Inflammatory macrophage (primary cell): ENCODE measurements at places on chromosomes 11 and 22.

DNA sequence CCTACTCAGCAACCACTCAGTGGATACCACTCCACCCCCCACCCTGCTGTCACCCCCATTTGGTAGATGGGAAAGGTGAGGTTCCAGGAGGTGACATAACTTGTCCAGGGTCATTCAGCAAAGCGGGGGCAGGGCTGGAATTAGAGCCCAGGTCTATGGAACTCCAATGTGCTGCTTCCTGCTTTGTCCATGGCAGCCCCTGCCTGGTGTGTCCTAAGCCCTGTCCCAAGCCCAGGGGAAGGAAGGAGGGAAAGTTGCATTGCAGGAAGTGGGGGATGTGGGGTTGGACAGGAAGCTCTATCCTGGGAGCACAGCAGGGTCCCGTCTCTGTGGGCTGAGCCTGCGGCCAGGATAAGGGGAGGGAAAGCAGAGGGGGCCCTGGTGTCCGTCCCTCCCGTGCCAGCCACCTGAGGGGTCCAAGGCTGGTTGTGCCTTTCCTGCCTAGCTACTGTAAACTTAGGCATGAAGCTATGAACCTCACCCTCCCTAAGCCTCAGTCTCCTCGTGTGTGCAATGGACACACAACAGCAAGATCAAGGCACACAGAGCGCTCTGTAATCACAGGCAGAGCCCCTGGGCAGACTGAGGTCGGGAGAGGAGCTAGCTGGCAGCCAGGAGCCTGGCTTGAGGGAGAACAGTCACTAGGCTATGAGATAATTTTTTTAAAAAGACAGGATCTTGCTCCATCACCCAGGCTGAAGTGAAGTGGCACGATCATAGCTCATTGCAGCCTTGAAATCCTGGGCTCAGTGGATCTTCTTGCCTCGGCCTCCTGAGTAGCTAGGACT lies 12.9 kb downstream of the GAL3ST1 start:
- DNase-seq, result no peak

DNA sequence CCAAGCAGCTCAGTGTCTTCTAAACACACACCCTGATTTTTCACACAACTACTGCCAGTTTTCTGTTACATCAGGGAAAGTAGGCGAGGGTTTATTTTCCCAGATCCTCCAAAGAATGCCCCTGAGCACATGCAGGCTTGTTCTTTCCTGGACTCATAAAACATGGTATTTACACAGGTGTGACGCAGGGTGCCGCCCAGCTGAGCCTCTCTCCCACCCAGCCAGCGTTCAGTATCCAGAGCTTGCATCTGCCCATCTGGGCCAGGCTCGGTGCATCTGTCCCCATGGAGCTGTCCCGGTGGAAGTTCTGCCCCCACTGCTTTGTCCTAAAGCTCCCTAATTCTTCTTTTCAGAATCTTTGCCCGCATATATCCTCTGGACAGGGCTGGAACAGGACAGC lies 44.8 kb upstream of the ISX start:
- no peak for DNase-seq

DNA sequence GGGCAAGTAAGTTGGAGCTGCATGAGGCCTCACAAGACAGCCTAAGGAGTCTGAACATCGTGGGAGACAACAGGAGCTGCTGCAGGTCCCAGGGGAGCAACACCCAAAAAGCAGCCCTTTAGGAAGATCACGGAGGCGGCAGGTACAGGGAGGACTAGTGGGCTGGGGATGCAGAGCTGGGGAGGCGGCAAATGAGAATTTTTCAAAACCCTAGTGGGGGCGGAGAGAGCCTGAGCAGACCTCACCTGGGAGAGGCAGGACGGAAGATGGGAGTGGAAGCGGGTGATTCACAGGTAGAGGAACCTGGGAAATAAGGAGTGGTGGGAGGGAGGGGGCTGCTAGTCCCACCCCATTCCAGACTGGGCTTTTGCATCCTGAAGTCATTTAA lies 42.1 kb downstream of the DKK3 start:
- no peak for DNase-seq

- DNase-seq, result no peak
These were observed 91.6 kb downstream of the STIM1 start for GRCh38 chr11:3947061-3947460.

- DNase-seq, result no peak
These were observed 2.0 kb downstream of the LRRC32 start for GRCh38 chr11:76668362-76669155.

DNA sequence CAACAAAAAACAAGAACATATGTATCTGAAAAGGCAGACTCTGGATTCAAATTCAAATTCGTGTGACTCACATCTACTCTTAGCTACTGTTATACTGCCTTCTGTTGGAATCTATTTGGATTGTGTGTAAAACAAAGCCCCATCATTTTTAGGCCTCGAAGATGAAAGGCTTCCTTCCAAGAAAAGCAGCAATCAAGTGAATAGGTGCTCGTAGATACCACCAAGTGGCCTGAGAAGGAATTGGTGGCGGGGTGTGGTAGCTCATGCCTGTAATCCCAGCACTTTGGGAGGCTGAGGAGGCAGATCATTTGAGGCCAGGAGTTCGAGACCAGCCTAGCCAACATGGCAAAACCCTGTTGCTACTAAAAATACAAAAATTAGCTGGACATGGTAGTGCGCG lies 4.2 kb downstream of the GRAMD1B start:
- DNase-seq, result peak; percentile 19

DNA sequence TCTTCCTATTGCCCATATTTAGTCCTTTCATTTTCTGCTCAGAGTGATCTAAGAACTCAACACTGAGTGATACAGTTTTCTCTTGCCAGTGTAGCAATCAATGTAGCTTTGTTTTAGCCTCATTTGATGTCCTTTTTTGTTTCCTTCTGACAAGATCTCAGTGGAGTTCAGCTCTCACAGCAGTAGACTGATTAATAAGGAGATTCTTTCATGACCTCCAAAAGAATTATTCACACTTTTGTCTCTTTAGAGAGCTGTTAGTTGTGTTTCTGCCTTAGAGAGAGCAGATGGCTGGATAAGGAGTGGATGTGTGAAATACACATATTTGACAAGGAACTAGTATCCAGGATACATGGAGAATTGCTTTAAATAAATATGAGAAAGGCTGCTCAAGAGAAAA lies 6.6 kb upstream of the TMEM225 start:
- no peak for DNase-seq

DNA sequence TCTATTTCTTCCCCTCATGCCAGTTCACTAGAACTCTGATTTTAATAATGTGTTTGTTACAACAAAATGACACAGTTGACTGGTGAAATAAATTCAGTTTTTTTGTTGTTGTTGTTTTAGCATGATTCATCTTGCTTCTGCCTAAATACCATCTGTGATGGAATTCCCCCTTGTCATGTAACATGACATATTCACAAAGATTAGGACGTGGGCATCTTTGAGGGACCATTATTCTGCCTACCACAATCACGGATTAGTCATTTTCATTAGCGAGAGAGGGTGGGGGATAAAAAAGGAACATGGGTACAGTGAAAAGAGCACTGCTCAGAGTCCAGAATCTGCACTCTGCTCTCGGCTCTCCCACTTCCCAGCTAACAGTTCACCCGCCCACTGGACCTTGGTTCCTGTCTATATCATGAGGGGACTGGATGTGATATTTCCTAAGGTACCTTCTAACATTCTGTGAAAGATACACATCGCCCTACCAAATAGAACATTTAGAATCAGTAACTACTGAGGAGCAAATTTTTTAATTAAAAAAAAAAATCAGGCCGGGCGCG lies 11.3 kb downstream of the HTATIP2 start:
- DNase-seq, result peak; percentile 59

GRCh38 chr22:43892183-43892894 lies 526 bp upstream of the PNPLA5 start:
- DNase-seq, result no peak

DNA sequence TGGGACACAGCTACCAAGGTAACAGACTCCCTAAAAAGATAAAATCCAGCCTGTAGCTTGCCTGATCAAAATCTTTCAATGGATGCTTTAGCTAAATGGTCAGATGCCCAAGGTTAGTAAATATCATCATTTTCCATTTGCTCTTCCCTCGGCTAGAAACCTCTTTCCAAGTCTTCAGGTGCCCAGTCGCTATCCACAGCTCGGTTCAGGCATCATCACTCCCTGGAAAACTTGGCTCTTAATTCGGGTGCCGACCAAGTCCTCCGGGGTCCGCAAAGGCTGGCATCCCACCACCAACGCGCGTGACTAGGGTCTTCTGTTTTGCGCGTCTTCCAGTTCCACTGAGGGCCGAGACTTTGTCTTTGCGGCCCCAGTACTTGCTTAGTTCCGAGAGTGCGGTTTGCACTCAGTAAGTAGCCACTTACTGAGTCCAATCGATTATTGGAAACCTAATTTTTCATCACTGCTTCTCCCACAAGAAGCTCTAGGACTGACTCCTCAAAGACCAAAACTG lies 44.3 kb downstream of the OR4D9 start:
- no peak for DNase-seq

DNA sequence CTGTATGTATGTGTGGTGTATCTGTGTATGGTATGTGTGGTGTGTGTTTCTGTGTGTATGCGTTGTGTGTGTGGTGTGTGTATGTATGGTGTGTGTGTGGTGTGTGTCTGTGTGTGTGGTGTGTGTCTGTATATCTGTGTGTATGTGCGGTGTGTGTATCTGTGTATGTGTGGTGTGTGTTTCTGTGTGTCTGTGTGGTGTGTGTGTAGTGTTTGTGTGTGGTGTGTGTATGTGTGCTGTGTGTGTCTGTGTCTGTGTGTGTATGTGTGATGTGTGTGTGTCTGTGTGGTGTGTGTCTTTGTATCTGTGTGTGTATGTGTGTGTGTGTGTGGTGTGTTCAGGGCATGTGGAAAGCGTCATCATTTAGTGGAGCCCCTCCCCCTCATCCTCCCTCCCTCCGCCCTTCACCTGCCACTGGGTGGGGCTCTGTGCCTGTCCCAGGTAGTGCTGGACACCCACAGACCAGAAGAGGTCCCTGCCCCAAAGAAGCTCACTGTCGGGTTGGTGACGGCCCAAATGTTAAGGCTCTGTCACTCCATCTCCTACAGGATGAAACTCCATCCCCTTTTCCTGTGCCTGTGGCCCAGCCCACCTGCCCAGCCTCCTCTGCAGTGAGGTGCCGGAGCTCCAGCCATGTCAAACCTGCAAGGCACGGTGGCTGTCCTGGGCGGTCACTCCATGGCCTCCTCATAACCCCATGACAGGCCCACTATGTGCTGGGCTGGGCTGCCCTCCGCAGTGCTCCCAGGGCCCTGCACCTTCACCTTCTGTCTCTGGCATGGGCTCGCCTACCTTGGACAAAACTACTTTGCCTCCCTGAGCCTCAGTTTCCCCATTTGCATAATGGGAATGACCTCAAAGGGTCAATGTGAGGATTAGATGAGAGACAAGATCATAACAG lies 23.4 kb upstream of the SHISAL1 start:
- DNase-seq, result no peak

DNA sequence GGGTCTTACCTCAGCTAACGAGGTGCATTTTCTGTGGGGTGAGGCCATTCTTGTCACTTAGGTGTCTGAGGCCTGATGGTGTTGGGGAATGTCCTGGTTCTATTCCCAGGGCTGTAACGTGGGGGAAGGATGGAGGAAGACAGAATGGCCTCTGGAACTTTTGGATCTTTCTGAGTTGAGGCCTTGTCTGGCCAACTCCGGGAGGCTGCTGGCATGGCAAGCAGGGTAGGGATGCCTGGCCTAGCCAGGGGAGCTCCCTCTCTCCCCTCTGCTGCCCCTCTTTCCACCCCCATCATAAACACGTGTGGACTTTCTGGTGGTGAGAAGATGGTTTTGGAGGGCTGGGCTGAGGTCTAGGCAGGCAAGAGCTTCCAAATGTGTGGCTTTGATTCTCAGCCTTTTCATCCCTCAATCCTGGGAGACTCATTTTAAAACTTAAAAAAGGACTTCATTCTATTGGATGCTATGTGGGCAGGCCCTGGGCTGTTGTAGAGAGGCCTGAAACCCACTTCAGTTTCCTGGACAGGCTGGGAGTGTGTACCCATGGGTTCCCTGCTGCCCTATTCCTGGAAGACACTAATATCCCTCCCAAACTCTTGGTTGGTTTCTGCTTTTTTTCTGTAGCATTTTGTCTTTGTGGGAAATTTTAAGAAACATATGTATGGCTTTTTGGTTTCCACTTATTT lies 30.9 kb downstream of the ZBTB16 start:
- DNase-seq, result no peak

- no peak for DNase-seq
These were observed 7.4 kb downstream of the ZDHHC5 start for GRCh38 chr11:57675176-57675941.

DNA sequence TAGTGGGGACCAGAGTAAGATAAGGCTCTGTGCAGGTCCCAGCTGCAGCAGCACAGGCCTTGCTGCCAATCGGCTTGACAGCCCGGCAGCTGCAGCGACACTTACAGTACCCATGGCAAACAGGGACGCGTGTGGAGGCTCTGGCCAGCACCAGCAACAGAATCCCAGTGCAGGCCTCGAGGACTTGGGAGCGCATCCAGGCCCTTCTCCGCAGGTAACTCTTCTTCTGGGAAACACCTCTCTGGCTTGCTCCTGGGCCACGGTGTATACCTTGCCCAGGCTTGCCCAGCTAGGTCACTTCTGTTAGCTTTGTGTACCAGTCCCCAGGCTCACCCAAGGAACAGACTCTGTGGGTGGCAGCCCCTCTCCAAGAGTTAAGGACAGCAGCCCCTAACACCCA lies 126.7 kb downstream of the CTTN start:
- DNase-seq, result no peak

DNA sequence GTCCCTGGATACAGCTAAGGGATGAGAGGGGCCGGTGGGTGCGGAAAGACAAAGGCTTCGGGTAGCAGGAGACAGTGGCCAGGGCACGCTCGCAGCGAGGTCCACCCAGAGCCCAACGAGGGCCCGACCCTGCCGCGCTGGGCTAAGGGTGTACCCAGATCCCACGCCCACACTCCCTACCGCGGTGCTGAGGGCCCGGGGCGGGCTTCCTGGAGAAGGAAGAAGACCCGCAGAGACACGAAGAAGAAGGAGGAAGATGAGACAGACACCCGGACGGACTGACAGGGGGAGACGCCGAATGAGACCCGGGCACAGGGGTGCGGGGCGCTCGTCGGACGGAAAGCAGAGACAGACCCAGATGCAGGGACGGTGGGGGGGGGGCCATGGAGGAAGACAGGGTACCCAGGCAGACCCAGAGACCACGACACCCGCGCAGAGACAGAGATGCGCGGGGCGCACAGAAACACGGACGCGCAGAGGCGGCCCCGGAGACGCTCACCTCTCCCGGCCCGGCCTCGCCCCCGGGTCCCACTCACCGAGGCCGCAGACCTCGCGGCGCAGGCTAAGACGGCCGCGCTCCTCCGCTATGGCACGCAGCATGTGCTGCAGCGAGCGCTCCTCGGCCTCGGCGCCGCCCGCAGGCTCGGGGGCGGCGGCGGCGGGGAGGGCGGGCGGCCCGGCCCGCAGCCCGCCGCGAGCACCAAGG lies 437 bp downstream of the KIAA0930 start:
- DNase-seq, result peak; percentile 85

DNA sequence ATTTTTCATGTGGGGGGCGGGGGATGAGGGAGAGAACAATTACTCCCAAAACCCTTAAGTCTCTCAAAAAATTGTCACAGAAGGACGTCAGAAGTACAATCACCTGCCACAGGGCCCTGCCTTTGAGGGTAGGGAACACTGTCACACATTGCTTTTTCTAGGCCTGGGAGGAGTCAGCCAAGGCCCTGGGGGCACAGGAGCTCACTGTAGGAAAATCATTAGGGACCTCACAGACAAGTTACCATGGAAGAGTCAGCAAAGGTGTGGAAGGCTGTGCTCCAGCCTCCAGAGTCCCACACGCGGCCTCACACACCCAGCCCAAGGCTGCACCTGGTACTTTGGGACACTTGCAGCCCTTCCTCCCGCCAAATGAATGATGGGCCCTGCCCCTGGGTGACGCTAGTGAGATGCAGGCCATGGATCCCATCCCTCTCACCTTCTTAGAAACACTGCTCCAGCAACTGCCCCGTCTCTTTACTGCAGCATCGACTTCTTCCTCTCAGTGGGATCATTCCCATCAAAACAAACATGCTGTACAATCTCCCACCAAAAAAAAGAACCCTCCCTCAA lies 3.3 kb downstream of the PLEKHA7 start:
- DNase-seq, result no peak
